ENCODE measurements at places on chromosomes 3 and 15.

- DNase-seq, result no peak
Measured at GRCh38 chr15:49652922-49653321, 32.1 kb downstream of the DTWD1 start.

DNA sequence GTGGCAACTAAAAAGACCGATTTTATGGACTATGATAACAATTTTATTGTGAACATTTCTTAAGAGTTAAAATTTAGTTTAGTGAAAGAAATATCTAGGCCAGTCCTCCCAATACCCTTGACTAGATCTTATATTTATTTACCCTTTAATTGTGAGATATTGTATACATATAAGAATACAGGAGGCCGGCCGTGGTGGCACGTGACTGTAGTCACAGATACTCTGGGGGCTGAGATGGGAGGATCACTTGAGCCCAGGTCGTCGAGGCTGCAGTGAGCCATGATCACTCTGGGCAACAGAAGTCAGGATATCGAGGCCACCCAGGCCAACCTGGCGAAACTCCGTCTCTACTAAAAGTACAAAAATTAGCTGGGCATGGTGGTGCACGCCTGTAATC is 756 bp upstream of the RMDN3 start:
- DNase-seq, result no peak

- DNase-seq, result no peak
Measured at GRCh38 chr15:63384906-63385305, 3.3 kb upstream of the CA12 start.

DNA sequence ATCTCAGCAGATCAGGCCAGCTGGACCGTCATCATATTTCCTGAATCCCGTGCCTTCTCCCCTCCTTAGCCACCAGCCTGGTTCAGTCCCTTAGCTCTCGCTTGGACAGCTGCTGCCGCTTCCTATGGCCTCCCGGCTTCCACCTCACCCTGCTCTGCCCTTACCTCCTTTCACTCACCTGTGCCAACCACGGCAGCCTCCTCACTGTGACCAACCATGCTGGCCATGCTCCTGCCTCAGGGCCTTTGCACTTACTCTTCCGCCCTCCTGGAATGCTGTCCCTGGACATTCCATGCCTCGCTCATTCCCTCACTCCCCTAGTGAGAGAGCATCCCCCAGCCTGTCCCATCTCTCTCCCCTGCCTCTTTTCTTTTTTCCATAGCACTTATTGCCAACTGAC is 19.2 kb downstream of the GRIP2 start:
- DNase-seq, result no peak

- no peak for DNase-seq
Measured at GRCh38 chr3:30222441-30222840, 384.0 kb upstream of the TGFBR2 start.

Measured in cerebellar cortex (tissue), 1 donor.